NCI-H2081 treated with DMSO at 0.1 percent for 48 hours (cell line): ENCODE measurements at places on chromosomes 12 and 14.

GRCh38 chr12:84069198-84069597 lies 843.4 kb downstream of the SLC6A15 start:
- DNase-seq = no peak

DNA sequence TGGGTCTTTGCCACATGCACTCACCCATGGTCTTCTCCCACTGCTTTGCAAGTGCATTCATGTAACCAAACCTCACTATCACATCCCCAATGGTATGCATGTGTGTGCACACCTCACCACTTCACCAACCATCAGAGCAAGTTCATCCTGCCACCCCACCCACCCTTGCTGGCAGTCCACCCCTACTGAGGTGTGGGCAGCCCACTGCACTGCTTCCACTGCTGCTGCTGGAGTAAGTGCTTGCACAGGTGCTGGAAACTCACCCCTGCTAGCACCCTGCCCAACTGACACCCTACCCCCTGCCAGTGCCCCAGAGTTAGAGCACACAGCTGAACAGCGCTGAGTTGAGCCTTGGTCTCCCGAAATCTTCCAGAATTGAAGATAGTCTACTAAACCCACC lies 46.1 kb upstream of the CLEC14A start:
- no peak for DNase-seq

DNA sequence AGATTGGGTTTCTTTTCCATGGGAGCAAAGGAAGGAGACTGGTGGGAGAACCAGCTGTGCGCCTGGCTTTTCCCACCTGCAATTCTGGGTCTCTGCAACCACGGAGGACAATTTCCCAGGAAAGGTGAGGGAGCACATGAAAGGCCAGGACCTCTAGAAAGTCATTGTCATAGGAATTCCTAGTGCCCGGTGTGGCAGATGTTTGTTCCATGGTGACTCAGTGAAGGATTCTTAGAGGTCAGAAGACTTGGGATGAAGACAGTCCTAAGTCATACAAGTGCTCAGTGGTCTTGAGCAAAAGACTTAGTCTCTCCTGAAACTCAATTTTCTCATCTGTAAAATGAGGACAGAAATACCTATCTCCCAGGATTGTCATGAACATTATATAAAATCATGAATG lies 51.3 kb downstream of the KCNA5 start:
- DNase-seq = no peak

DNA sequence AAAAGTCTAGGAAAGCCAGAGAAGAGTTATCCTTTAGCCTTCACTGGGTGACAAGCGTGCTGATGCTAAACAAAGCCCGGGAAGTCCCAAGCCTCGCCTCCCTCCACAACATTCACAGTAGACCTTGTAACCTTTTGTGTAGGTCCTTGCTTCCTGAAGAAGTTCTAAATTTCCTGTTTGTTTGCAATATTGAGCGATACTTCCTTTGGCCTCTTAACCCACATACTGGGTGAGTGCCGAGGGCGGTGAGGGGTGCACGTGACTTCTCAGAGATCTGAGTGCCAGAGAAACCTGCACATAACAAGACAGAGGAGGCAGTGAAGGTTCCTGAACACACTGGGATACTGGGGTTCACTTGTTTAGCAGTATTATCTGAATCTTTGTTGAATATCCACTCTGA lies 134.3 kb downstream of the PLXNC1 start:
- no peak for DNase-seq

DNA sequence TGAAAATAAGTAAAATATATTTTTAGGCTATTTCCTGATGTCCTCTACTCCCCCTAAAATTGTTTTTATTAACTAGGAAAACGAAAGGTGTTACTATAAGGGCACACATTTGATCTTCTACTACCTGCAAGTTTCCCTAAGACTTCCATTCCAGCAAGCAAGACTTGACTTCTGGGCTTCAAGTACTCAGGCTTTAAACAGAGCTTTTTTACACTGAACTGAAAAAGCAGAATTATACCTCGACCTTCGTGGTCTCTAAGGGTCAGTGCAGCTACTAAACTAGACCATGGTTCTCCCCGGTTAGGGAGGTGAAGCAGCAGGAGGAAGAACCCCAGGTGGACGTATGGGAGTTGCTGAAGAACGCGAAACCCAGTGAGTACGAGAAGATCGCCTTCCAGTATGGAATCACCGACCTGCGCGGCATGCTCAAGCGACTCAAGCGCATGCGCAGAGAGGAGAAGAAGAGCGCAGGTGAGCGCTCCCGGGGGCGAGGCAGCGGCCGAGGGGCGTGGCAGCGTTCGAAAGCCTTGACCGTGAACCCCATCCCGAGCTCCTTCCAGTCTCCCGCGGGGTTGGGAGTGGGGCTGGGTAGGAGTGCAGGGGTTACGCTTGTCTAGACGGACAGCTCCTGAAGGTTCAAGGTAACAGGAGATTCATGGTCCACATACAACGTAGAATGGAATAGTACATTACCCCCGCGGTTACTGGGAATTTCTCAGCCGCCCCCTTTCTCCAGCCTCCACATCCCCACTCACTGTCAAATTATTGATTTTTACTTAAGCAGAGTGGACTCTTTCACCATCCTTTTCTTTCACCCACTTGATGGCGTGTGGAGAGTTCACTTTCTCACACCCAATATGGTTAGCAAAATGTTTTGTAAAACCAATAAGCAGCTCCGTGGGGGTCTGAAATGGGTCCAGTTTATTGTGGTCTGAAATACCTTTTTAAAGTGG lies 47.6 kb downstream of the MYBPC1 start:
- DNase-seq = no peak

DNA sequence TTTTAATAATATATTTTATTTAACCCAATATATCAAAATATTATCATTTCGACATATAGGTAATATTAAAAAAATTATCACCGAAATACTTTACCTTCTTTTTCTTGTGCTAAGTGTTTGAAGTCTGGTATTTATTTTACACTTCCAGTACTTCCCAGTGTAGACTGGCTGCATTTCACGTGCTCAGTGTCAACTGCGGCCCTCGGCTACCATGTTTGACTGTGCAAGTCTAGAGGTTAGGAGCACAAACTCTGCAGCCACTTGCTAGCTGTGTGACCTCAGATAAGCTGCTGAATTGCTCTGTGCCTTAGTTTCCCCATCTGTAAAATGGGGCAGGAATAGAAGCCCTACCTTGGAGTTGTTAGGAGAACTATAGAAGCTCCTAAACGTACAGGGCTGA lies 42.3 kb upstream of the ESRRB start:
- no peak for DNase-seq

GRCh38 chr12:57864442-57865083 lies 18.0 kb upstream of the CTDSP2 start:
- DNase-seq = no peak

DNA sequence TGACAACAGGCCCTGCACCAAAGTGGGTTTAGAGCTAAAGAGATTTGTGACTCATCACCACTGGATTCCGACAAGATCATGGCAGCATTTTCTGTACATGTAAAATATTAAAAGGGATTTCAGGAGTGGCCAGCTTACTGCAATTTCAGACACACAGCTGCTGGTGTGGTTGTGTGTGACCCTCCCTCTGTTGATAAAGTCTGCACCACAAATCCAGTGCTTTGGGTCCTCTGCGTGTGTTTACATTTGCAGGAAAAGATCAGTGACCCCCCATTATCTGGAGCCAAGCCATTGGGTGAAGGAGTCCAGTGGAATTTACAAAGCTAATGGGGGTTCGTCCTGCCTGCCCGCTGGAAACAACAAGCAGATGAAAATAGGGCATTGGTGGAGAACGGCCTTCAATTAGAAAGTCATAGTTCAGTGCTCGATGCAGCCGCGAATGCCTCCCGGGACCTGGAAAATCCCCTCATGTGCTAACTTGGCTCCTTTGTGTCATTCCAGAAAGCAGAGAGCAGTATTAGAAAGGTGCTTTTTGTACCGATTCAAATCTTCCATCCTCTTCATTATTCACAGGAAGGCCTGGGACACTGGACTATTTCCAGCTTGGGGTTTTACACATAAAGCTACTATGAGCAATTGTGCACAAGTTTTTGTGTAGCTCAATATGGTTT lies 188.5 kb upstream of the TMEM132C start:
- DNase-seq = no peak

GRCh38 chr14:65277580-65278270 lies 134.8 kb upstream of the FUT8 start:
- no peak for DNase-seq

DNA sequence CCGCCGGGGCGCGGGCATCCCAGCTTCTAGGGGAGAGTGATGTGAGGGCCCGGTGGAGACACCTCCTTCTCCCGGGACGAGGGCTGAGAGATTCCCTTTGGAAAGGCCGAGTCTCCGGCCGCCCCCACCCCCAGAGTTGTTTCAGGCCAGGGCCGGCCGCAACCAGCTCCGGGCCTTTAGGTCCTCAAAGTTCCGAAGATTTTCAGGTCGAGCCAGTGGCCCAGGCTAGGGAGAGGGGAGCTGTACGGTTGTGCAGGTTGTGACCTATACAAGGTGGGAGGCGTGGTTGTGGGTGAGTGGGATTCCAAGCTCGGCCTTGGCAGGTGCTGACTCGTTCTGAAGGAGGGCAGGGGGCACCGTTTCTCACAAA lies 18.4 kb upstream of the ANKRD33 start:
- no peak for DNase-seq

GRCh38 chr14:65817011-65817410 lies 404.5 kb downstream of the FUT8 start:
- no peak for DNase-seq

DNA sequence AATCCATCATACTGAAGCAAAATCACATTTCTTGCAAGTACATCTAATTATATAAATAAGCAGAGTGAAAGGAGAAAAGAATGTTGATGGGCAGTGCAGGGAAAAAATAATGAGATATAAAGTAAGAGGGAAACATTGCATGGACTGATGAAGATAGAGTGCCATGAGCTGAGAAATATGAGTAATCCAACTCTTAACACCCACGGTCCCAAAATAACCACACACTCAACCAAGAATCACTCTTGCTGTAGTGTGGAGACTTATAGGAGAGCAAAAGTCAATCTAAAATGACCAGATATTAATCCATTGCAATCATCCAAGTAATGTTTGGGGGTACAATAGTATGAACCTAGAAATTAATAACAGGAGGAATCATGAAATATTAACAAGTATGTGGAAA lies 40.2 kb downstream of the MYF5 start:
- no peak for DNase-seq

DNA sequence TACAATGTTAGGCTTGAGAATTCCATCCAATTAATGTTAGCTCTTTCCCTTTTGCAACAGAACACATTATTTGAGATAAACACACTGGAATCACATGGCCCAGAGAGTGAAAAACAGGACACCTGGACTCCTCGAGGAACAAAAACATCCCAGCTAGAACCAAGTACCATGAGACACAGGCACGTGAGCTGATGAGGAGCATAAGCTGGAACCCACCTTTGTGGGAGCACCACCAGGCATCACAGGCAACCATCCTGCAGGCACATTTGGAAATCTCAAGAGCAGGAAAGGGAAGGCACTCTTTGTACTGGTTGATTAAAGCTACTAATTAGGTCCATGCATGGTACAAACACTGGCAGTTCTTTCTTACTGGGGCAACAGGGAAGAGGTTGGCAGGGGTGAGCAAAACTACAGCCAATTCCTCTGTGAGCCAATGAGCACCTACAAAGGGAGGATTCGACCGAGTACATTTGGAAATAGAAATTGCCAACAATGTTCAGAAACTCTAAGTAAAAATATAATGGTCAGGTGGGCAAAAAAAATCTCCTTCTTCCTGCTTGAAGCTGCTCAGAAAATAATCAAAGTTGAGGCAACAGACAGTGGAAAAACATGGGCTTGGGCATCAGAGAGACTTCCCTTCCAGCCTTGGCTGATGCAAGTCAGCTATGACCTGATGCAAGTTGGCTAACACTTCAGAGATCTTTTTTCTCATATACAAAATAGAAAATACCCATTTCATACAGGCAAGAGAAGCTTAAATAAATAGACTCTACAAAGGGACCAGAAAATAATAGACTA lies 216.7 kb downstream of the NUAK1 start:
- DNase-seq = no peak

GRCh38 chr12:92362785-92363184 lies 217.1 kb upstream of the BTG1 start:
- DNase-seq = no peak

DNA sequence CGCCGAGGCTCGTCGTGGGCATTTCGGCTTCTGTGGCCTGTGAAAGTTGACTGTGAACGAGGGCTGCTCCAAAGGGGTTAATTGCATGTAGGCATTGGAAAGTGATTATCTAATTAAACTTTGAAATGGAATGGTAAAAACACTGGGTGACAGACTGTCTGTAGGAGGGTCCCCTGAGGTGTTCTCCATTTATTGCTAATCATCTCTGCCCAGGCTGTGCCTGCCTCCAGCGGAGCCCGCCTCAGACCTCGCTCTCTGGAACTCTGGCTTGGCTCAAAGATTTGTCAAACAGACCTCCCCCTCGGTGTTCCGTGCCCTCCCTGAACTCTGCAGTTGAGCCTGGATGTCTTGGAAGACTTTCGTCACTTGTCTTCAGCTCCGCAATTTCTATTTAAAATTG lies 50.2 kb upstream of the VRK1 start:
- no peak for DNase-seq

GRCh38 chr12:131188131-131189050 lies 234.7 kb downstream of the ADGRD1 start:
- no peak for DNase-seq

- DNase-seq = no peak
Measured at GRCh38 chr12:56581418-56582145, 48.5 kb downstream of the BAZ2A start.

DNA sequence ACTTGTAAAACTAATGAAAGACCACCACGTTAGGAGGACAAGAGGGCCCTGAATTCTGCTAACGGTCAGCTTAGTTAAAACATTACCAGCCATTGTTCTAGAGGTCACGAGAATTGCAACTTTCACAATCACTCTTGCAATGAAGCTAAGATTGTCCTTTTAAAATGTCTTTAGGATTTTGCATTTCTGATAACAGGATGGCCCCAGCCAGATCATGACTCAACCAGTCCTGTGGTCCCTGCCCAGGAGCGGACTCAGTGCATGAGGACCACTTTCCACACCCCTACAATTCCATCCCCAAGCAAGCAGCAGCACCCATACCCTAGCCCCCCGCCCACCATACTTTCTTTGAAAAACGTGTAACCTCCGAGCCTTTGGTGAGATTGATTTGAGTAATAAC lies 28.7 kb downstream of the HSP90AA1 start:
- no peak for DNase-seq
